ENCODE measurements at places on chromosomes 6 and 20.

- peak; percentile 73 for DNase-seq
These were observed 27.2 kb upstream of the POU5F1 start for GRCh38 chr6:31197559-31198305.

DNA sequence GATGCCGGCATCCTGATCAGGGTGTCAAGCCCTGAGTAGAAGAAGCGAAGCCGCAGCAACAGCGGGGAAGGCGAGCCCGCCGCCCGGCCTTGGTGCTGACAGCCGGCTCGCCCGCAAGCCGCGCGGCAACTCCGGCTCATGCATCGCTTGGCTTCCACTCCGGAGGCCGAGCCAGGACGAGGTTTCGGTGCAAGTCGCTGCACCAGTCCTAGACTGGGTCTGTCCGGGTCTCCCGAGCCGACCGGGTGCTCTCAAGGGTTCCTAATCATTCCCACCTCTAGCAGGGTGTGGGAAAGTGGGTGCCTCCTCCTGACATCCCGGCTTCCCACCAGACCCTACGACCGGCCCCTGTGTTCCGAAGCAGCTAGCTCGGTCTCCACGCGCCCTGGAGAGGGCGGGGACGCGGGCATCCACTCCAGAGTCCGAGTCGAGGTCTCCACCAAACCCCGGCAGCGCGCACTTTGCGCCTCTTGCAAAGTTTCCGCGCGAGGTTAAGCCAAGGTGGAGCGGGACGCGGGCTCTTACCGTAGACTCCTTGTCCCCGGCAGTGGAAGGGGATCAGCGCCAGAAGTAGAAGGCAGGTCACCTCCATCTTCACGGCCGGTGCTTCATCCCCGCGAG lies 1.4 kb downstream of the MDGA1 start:
- DNase-seq: no peak

GRCh38 chr6:5501837-5502236 lies 240.5 kb downstream of the FARS2 start:
- no peak for DNase-seq

DNA sequence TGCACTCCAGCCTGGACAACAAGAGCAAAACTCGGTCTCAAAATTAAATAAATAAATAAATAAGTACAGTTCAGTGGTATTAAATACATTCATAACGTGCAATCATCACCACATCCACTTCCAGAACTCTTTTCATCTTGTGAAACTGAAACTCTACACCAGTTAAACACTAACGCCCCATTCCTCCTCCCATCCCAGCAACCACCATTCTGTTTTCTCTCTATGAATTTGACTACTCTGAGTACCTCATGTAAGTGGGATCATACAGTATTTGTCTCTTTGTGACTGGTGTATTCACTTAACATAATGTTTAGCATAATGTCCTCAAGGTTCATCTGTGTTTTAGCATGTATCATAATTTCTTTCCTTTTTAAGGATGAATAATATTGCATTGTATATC lies 29.1 kb upstream of the SCML4 start:
- no peak for DNase-seq

DNA sequence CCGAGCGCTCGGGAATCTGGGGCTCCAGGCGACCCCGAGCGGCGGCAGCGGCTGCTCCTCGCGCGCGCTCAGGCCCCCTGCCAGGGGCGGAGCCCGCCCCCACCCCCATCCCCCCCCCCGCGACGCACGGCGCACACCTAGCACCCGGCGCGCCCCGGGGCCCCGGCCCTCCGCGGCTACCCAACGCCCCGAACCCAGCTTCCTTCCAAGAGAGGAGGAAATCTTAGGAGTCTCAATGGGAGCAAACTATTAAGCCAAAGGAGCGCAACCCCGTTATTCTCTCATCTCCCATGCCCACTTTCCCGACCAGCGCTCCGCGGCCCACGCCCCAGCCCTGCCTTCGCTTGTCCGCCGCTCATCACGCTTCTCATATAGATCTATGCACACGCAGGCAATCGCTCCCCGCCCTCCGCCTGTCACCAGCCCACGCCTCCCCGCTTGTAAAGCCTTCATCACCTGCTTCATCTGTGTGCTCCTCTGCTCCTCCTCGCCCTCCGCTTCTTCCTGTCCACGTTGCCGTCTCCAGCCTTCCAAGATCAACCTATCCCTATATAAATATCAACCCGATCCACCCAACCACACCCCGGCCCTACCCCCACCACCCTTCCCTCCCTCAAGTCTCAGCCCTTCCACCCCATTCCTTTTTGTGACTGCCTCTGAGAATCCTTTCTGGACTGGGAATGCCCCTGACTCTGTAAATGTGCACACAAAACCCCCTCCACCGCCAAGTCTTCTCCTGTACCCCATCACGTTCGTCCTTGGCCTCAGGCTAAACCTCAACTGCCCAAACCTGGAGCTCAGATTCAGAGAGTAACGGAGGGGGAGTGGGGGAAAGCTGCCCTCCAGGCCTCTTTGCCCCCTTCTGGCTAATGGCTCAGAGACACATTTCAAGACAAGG lies at the start of gene DLK2:
Gene DLK2 (minus strand): TSS at position 18 of the 898 bp plus-strand sequence. CDS start 723 bp downstream, outside the sequence.
- peak; percentile 48 for DNase-seq

DNA sequence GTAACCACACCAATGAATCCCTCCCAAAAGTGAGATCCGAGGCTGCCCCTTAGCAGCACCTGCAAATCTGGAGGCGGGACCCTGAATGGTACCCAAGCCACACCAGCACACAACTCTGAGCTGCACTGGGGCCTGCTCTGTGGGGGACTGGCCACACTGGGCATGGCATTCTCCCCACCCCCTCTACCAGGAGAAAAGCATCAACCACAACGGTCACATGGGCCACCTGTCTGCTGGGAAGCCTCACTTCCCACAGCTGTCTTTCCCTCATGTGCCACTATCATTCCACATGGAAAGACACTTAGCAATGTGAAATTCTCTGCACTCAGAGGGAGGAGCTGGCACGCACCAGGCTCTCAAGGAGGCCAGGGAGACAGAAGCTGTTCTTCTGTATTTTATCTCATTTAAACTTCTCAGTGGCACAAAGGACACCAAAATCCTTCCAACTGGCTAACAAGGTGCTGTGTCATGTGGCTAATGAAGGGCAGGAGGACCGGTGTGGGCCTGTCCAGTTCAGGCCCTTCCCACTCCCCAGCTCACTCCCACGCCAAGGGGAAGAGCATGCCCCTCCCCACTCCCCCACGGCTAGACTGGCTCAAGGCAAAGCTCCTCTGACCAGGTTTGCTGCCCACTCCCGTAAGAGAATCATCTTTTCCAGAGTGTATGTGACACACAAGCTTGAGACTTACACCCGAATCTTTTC lies 19.0 kb downstream of the YTHDF1 start:
- DNase-seq: no peak

DNA sequence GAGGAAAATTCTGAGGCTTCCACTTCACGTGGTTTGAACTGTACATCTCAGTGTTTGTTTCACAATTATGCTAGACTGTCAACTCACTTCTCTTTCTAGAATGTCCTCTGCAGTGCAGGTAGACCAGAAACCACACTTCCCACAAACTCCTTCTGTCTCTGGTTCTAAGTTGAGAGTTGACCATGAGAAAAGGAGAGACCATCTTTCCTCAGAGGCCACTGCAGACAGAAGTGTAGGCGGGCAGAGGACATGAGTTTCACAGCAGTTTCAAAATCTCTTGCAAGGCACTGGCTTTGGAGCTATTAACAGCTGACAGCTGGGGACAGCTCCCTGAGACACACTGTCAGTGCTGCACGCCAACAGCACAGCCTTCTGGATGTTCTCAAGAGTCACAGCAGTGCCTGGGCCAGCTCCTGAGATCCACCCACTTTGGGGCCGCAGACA lies 55.4 kb upstream of the MOXD1 start:
- no peak for DNase-seq
